ENCODE measurements at places on chromosomes 6 and 20.

DNA sequence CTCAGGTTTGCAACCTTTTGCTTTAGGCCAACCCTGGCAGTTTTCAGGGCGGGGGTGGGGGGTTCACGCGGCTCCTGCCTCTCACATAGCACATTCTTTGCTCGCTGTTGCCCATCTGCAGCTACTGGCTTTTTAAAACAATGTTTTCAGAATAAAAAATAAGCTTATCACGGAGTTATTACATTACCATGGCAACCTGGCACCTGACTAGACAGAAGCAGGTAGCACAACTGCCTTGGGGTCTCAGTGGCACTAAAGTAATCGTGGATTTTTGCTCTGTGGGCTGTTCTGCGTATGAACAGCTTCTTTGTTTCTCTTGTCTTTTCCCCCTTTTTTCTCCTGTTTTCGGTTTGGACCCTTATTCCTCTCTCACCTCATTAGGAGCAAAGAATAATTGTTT is 9.1 kb upstream of the MANBAL start:
- DNase-seq = no peak

GRCh38 chr6:34587851-34588250 is 31.7 kb upstream of the SPDEF start:
- DNase-seq = no peak

DNA sequence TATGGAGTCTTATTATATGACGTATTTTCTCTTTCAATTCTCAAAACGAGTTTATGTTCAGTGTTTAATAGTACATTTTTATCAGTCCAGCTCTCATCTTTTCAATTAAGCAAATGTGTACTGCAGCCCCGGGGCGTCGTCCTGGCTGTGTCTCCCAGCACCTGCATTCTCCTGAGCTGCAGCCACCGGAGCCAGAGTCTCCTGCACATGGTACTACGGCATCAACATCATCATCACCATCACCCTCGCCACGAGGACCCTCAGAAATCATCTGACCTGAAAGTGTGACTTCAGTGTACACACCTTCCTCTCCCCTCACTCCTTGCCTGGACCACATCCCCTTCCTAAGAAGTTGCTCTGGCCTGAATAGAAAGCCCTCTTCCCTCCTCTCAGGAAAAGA is 267.7 kb upstream of the ARID1B start:
- no peak for DNase-seq

DNA sequence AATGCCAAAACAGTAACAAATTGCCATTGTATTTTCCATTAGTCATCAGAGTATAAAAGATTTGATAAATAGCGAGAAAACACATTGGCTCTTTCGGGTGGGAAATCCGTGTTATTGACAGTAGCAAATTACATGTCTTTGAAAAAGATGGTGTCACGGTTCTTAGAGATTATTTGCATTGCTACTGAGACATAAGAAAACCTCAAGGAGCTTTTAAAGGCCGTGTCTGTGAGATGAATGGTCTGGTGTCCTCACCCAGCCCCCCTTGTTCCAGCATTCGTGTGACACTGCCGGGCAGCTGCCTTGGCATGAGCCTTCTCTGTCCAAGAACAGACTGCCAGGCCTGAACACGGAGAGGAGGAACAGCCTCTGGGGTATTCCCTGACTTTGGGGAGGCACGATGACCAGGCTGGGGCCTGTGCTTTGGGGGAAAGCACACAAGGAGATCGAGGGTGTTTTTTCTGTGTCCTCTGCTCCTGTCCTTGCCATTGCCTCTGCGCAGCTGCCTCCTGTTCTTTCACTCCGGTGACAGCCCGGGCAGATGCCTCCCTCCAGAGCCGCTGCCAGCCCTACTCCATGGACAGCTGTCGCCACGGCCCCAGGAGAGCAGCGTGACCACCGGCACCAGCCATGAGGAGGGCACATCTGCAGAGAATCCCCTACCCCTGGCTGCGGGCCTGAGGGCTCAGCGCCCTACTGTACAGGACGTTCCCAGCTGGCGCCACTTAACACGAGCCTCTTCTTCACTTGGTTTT is 167.7 kb upstream of the CDYL start:
- DNase-seq = no peak

DNA sequence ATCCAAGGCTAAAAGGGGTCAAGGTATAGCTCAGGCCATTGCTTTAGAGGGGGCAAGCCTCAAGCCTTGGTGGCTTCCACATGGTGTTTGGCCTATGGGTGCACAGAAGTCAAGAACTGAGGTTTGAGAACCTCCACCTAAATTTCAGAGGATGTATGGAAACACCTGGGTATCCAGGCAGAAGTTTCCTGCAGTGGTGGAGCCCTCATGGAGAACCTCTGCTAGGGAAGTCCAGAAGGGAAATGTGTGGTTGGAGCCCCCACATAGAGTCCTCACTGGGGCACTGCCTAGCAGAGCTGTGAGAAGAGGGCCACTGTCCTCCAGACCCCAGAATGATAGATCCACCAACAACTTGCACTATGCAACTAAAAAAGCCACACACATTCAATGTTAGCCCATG is 678.7 kb upstream of the ADGRB3 start:
- DNase-seq = no peak

- DNase-seq = no peak
Measured at GRCh38 chr6:15062516-15063252, 183.2 kb upstream of the JARID2 start.

- no peak for DNase-seq
Measured at GRCh38 chr6:164051427-164051826, 636.9 kb downstream of the QKI start.

- DNase-seq = no peak
Measured at GRCh38 chr6:3005874-3006273, 6.2 kb downstream of the NQO2 start.

GRCh38 chr20:38134427-38135270 is 30.4 kb downstream of the TGM2 start:
- DNase-seq = no peak

GRCh38 chr6:104095661-104096416 is 763.9 kb downstream of the HACE1 start:
- no peak for DNase-seq

GRCh38 chr6:170529839-170530469 is 23.2 kb downstream of the PSMB1 start:
- peak; percentile 57 for DNase-seq

- no peak for DNase-seq
Measured at GRCh38 chr6:80314531-80314930, 208.1 kb downstream of the BCKDHB start.

DNA sequence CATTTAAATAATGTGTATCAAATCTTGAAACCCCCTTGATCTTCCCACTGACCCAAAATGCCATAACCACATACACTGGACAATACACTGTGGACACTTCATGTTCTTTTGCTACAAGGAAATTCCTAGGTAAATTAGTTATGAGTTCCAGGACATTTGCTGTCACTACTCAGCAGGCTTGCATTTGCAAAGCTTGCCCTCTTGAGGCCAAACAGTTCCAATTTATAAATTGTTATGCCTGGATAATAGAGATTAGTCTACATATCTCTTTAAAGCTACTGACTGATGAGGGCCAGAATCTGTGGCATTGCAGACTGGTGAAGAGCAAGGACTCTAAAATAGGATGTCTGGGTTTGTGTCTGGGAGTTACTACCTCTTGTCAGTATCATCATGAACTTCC is 17.4 kb upstream of the RAB32 start:
- DNase-seq = no peak

- DNase-seq = no peak
Measured at GRCh38 chr20:6341491-6341890, 218.7 kb upstream of the FERMT1 start.

GRCh38 chr6:121584586-121585369 is 149.3 kb downstream of the GJA1 start:
- DNase-seq = no peak

DNA sequence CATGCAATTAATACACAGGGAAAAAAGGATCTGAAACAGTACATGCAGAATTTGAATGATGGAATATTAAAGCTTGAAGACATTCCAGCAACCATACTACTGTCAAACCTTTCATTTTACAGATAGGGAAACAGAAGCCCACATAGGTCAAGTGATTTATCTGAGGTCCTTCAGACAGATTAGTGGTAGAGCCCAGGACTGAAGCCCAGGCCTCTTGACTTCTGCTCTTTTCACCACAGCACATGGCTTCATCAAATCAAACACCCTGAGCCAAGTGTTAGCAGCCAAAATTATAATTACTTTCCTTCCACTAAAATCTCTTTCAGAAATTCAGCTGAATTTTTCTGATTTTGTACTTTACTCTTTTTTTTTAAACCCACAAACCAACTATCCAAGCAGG is 435.6 kb upstream of the RUNX2 start:
- no peak for DNase-seq

DNA sequence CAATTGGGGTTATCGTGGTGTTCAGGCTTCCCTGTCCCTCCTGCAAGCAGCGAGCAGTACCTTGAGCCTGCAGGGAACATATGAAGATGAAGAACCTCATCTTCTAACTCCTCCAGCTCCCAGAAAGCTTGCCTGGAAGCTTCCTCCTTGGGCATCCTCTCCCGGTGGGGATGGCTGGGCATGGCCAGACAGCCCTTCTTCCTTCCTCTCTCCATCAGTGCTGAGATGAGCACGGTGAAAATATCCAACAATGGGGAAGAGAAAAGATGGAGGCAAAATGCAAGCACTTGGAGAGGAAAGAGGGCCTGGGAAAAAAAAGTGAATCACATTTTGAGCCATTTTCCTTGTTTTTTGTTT is 107.7 kb upstream of the FOXA2 start:
- no peak for DNase-seq

DNA sequence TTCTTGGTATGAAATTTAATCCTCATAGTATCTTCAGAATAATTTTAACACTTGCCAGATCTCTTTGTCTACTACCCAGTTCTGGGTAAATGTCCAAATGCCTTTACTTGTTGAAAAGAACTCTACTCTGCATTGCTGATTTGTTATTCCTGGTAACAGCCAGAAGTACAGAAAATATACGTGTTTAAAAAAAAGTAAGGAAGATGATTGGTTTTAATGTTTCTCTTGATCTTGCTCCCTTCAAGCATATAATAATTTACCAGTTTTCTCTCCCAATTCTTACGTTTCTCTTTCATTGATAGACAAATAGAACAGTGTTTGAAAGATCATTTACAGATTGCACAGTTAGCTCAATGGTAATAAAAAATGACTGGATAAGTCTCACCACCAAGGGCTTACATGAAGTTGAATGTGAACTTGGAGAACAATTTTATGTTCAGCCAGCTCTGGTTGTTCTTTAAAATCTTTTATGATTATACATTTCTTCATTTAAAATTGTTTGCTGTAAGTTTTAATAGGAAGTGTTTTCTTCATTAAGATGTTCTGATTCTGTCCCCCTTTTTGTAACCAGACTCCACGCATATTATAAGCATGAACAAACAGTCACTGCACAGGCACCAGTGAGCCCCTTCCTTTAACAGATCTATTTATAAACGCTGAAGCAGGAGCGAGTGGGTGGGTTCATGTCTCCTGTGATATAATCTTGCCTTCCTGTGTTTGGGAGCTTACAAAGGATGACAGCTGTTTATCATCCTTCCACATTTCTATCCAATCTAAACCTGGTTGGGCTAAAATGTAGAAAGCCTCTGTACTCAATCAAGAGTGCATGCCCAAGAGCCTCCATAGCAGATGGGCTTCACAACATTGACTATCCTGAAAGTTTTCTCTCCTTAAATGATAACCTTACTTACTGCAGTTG is 299.5 kb downstream of the PRL start:
- no peak for DNase-seq

- DNase-seq = no peak
Measured at GRCh38 chr6:3226481-3227362, 731 bp downstream of the TUBB2B start.

- DNase-seq = no peak
Measured at GRCh38 chr20:9439806-9440205, 74.6 kb upstream of the LAMP5 start.

Data from A549 (cell line).